ENCODE measurements at places on chromosomes 7 and 10.
A peak's percentile ranks its signal among the peaks of the same experiment; 100 is the strongest.

GRCh38 chr7:151201751-151202150, 8.5 kb downstream of the H2BK1 start:
- no peak for DNase-seq

DNA sequence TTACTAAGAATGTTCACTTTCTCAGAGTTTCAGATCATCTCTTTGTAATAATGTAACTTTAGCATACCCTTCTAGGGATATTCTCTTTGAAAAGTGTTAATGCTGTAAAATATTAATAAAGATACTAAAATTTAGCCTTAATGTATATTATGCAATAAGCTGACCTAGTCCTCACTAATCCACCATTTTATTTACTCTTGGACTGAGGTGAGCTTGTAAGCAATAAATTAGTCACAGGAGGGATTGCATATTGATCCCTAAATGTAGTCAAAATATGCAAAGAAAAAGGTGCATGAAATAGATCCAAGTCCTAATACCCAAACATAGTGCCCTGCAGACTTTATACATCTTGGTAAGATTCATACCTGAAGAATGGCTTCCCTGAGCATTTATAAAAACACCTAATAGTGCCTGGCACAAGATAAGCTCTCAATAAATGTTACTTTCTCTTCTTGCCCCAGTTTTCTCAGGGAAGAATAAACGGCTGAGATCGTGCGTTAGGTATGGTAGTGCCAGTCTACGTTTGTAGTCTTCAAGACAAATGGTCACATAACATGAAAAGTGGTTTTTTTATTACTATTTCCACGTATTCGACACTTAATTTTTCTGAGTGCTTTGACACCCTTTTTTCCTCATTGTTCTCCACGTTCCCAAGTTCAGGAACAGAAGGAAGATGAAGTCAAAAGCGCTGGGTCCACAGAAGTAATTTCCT, 14.3 kb downstream of the INSIG1 start:
- DNase-seq = no peak

GRCh38 chr10:24556750-24557742, 166.6 kb downstream of the ARHGAP21 start:
- DNase-seq = peak; percentile 53

- DNase-seq = no peak
These were observed at the start of gene LRRN3 for GRCh38 chr7:111090846-111091245. LRRN3 (plus strand) TSS chr7:111091127; CDS start chr7:111122773, 31,646 bp downstream.

DNA sequence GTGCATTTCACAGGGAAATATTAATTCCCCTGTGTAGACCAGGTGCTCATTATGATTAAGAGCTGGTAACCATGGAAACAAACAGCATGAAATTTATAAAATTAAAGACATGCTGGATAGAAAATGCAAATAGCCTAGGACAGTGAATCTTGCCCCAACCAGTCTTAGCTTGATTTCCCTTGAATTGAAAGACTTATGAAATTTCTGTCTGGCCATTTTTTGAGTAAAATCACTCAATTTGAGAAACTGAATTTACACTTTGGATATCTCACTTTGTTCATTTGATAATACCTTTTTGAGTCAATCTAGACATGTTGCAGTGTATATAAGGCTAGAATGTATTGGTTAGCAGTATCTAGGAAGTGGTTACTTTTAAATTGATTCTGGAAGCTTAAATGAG, 4.4 kb upstream of the SMIM30 start:
- no peak for DNase-seq

DNA sequence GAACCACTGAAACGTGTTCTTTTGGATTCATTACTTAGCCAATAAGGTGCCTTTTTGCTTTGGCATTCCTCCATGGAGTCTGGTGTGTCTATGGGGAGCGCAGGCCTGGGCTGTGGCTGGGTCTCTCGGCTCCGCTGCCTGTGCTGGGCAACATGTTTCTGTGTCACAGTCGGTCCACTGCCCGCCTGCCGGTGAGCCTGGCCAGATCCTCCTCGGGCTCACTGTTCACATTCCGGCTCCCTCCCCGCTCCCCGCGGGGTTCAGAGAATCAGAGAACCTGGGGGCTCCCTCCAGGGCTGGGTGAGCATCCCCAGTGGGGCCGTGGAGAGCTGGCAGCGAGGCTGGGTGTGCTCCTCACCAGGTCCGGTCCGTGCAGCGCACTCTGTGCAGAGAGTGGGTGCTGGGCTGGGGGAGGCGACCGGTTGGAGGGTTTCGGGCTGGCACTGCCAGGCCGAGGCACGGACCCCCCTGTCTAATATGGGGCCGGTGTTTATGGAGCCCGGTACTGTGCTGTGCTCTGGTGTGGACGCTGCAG, 70.4 kb downstream of the INPP5A start:
- no peak for DNase-seq

GRCh38 chr10:113284635-113285034, 268.2 kb upstream of the HABP2 start:
- DNase-seq = no peak

DNA sequence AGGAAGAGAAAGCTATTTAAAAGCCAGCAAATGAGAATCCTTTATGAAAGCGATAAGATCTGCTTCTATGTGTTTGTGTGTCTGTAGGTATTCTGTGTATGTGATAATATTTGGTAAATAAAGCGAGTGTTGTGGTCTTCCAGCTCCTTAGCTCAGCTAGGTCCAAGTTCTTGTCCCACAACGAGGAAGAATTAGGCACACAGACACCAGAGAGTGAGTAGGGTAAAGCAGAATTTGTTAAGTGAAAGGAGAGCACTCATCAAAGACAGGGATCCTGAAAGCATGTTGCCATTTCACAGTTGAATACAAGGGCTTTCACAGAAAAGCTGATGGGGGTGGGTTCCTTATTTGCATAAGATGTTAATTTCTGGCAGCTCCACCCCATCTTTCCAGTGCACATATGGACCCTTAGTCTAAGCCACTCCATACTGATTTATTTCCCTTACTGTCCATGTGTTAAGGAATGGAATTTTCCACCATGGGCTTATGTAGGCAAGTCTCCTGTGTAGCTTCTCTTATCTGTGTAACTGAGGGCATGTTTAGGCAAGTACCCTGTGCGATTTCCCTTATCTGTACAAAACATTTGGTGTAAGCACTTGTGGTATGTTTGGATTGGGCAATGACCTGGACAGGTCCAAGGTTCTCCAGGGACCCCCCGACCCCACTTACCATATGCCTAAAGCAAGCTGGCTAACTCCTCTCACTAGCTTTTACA, 165.9 kb upstream of the VIPR2 start:
- no peak for DNase-seq

GRCh38 chr7:54687462-54688212, 71.4 kb downstream of the SEC61G start:
- DNase-seq = no peak

DNA sequence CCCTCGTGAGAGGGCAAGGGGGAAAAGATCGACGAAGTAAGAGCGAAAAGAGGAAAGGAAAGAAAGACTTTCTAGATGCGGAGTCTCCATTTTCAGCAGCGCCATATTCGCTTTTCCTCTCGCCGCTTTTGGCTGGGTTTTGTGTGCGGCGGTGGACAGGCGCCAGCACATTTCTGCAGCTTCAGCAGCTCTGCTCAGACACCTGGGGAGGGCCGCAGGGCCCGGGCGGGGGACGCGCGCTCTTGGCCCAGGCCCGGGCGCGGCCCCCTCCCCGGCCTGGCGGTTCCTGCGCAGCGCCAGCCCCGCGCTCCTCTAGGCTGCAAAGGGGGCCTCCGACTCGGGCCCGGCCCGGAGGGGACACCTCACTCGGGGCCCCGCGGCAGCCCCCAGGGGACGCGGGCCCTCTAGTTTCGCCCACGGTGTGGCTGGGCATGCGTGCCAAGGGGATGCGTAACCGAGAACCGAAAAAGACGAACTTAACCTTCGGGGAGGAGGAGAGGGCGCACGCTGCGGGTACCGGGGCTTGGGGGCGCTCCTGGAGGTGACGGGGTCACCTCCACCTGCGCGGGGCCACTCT, 34.5 kb upstream of the EBLN1 start:
- peak; percentile 33 for DNase-seq

GRCh38 chr10:113183573-113183972, 233.5 kb downstream of the TCF7L2 start:
- DNase-seq = no peak

- no peak for DNase-seq
These were observed 2.3 kb downstream of the FAM107B start for GRCh38 chr10:14772399-14772798.

- no peak for DNase-seq
These were observed 55.0 kb downstream of the TRIM24 start for GRCh38 chr7:138515001-138515528.

DNA sequence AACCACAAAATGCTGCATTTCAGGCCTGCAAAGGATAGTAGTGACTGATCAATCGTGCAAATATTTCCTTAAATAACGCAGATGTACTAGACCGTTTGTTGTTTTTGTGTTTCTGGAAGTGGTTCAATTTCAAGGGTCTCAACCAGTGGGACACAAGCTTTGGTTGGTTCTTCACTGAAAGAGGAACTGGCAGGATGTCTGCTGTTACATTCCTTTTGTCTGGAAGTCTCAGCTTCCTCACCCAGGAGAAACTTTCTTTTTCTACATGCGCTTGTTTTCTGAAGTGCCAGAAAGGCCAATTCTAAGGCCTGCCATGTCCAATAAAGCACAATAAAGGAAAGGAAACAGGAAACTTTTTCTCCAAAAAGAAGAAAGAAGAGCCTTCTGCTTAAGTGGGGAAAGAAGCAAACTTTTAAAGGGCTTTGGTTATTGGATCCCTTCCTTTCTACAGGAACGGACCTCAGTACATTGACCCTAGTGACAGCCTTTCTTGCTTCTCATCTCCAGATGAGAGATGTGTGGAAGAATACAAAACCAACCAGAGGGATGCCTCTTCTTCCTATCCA, 4.1 kb downstream of the DKK1 start:
- DNase-seq = no peak

- DNase-seq = no peak
These were observed 27.7 kb downstream of the FZD1 start for GRCh38 chr7:91291902-91292301.

GRCh38 chr10:133377818-133378250, 1.2 kb upstream of the PAOX start:
- DNase-seq = no peak

GRCh38 chr7:41992881-41993867, 243.8 kb downstream of the GLI3 start:
- DNase-seq = no peak

GRCh38 chr10:88392222-88392621, 190.9 kb downstream of the RNLS start:
- no peak for DNase-seq

DNA sequence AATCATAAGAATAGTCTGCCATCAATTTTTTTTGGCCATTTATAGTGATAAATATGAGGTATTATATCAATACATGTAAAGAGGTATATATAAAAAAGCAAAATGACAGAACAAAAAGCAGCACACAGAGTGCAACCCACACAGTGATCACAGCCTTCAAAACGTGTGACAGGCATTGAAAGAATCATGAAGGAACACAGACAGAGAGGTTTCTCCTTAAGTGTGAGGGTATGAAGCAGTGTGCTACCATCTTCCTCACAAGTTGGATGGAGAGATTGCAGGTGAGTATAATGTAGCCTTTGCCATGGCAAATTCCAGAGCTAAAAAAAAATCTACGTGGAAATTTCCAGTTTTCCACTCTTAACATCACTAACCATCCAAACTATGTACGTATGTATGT, 19.6 kb upstream of the EPC1 start:
- DNase-seq = no peak

All from right renal pelvis (tissue), 4 donors.